ENCODE measurements at places on chromosomes 3 and 15.

DNA sequence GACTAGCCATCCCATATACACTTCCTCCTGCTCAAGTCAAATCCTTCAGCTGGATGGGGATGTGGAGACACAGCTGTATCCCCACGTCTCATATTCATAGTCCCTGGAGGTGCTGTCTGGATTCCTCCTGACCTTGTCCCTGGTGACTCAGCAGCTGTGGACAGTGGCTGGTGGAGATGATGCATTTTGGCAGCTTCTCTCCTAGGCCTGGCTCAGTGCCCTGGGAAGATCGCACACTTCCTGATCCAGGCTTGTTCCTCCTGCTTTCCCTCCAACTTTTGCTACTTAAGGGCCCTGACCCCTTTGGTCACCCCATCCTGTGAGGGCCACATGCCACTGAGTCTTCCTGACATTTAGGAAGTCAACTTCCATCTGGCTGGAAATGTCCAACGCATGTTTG, 44.4 kb downstream of the ADAMTSL3 start:
- no peak for DNase-seq

- DNase-seq: no peak
These were observed 20.9 kb downstream of the SPPL2A start for GRCh38 chr15:50744601-50745000.

DNA sequence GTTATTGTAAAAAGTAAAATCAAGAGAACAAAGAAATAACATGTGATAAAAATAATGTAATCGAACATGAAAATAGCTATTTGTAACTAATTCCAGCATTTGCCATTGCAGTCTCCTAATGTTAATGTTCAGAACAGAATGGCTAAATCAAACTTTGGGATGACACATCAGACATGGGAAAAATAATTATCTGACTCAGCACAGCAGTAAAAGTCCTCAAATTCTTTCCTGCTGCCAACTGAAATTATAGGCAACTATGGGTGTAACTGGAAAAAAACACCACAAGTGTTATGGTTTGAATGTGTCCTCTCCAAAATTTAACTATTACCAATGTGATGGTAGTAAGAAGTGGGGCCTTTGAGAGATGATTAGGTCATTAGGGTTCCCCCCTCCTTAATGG, 446.7 kb downstream of the C3orf38 start:
- no peak for DNase-seq

DNA sequence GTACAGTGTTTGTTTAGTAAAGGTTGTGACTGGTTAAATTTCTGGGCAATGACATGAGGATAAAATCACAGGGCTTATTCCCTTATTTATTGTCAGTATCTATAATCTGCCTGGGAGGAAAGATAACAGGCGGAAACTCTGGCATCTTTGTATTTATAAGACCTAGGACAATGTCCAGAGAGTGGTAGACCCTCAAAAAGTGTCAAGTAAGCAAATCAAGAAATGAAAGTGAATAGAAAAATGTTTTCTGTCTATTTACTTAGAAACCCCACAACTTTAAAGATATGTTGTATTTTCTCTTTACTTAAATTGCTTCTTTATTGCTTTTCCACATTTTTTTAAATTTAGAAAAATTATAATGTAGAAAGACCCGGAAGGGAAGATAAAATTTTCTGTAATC, 544.6 kb downstream of the EDEM1 start:
- DNase-seq: no peak

- no peak for DNase-seq
These were observed 9.3 kb downstream of the PARL start for GRCh38 chr3:183875411-183875810.

GRCh38 chr3:152466784-152467183, 198.1 kb downstream of the MBNL1 start:
- DNase-seq: no peak

- DNase-seq: no peak
These were observed 27.2 kb upstream of the MOBP start for GRCh38 chr3:39440316-39440715.

- no peak for DNase-seq
These were observed 13.4 kb upstream of the ARPIN start for GRCh38 chr15:89926158-89926557.

DNA sequence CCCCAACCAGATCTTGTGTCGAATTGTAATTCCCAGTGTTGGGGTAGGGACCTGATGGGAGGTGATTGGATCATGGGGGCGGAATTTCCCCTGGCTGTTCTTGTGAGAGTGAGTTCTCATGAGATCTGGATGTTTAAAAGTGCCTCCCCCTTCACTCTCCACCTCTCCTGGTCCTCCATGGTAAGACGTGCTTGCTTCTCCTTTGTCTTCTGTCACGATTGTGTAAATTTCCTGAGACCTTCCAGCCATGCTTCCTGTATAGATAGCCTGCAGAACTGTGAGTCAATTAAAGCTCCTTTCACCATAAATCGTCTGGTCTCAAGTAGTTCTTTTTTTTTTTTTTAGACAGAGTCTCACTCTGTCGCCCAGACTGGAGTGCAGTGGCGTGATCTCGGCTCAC, 42.3 kb downstream of the NR1D2 start:
- no peak for DNase-seq

GRCh38 chr15:52208306-52208946, 17.2 kb upstream of the GNB5 start:
- DNase-seq: peak; percentile 63

- no peak for DNase-seq
These were observed 223.7 kb downstream of the PDZRN3 start for GRCh38 chr3:73401059-73401458.

- no peak for DNase-seq
These were observed at the start of gene SLC12A8 for GRCh38 chr3:125212509-125213363. Gene SLC12A8 (minus strand): TSS chr3:125212748. CDS start chr3:125211349, 1,399 bp downstream.

Measured in activated CD4-positive, alpha-beta T cell treated with anti-CD3 and anti-CD28 coated beads for 4 hours (primary cell).